ENCODE measurements at places on chromosomes 5 and 9.

- no peak for DNase-seq
Observed at GRCh38 chr5:1490376-1490775, 33.4 kb downstream of the LPCAT1 start.

DNA sequence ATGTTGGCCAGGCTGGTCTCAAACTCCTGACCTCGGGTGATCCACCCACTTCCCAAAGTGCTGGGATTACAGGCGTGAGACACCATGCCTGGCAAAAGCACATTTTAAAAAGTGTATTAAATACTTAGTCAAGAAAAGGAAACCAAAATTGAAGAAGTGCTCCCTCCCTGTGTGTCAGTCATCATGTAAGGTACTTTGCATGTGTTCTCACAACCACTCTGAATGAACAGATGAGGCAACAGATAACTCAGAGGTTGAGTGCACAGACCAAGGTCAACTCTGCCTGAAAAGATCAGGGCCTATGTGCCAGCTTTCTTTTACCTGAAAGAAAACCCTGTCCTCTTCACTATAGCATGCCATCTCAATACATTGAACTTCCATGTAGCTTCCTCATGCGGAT is 289.7 kb downstream of the MRPS30 start:
- no peak for DNase-seq

GRCh38 chr5:140239461-140239860 is 63.4 kb downstream of the PFDN1 start:
- no peak for DNase-seq

GRCh38 chr5:34533582-34534522 is 122.3 kb upstream of the RAI14 start:
- peak; percentile 7 for DNase-seq

GRCh38 chr5:144117412-144117811 is 53.0 kb downstream of the YIPF5 start:
- DNase-seq: no peak

DNA sequence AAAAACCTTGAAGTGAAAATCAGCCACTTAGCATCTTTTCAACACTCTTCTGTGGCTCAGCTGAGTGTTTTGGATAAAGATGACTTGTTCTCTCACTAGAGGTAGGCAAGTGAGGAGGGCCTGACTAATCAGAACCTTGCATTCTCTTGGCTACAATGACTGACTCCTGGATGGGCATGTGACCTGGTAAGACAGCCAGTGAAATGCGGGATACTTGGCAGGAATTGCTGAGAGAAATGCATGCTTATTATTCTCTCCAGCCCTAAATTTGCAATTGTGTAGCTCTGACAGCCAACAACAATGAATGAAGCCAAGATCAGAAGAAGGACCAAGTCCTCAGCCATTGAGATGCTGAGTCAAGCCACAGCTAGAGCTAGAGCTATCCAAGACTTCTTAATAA is 490.5 kb upstream of the ZNF608 start:
- DNase-seq: no peak

- DNase-seq: no peak
Observed at GRCh38 chr9:122155796-122156195, 3.8 kb downstream of the NDUFA8 start.

- no peak for DNase-seq
Observed at GRCh38 chr5:150791536-150791935, 13.0 kb downstream of the SMIM3 start.

GRCh38 chr5:139251281-139251687 is 42.3 kb upstream of the MATR3 start:
- peak; percentile 68 for DNase-seq

GRCh38 chr5:95718203-95718602 is 12.9 kb upstream of the RHOBTB3 start:
- DNase-seq: peak; percentile 48

DNA sequence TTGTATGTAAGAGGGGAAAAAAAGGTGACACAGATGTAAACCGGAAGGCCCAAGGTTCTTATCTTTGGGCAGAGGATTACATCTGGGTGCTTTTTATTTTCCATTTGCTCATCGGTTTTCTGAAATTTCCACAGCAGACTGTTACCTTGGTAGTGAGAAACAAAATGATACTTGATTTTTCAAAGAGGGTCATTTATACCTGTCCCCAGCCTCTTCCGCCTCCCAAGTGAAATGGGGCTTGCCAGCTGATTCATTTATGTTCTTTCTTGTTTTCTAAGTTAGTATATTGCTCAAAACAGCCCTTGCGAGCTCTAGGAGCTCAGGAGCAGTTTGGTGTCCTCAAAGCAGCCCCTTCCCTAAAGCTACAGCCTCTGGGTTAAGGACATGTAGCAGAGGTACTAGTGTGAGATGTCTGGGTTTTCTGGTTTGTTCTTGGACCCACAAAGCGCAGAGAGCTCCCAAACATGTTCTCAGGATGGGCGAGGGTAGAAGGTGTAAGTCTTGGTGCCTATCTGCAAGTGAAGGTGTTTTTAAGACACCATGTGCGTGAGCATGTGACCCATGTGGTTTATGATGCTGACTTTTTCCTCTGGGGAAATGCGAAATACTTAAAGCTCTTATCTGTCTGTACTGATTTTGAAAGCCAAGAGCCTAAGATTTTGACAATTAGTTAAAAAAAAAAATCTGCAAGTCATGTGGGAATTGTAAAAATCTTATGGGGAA is 38.3 kb downstream of the DAPK1 start:
- peak; percentile 51 for DNase-seq

- DNase-seq: no peak
Observed at GRCh38 chr9:37719526-37719925, 34.1 kb upstream of the TRMT10B start.

- no peak for DNase-seq
Observed at GRCh38 chr5:120436996-120437395, 27.1 kb upstream of the PRR16 start.

DNA sequence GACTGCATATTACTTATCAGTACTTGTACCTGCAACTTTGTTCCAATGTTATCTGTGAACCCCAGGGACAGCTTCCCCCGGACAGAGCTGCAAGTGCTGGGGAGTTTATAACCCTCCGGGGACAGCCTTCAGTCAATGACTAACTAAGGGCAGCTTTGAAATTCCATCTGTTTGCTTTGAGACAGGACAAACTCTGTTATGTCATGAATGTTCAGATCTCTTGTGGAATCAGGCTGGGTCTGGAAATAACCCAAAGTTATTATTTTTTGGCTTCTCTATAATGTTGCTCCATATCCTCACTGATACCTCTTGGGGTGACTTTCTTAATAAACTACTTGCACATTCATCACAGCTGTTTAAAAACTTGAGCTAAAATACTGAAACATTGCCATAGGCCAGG is 617.5 kb upstream of the TLE4 start:
- no peak for DNase-seq

GRCh38 chr5:14714706-14715105 is 50.2 kb downstream of the OTULIN start:
- DNase-seq: no peak

DNA sequence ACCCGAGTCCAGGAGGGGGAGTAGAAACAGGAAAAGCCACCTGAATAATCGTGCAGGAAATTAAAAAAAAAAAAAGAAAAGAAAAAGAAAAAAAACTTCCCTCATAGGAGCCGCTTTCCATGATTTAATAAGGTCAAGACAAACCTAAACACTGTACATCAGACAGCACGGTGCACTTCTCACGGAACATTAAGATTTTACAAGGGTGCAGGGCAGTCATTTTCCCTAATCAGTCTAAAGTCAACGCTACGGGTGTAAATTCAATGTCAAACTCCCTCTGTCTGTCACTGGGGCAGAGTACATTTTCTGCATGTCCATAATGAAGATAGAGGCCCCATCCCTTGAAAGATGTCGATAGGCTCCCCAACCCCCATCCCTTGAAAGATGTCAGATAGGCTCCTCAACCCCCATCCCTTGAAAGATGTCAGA is 139.7 kb downstream of the TSSK1B start:
- no peak for DNase-seq

- DNase-seq: no peak
Observed at GRCh38 chr9:130197888-130198287, 25.7 kb downstream of the NCS1 start.

DNA sequence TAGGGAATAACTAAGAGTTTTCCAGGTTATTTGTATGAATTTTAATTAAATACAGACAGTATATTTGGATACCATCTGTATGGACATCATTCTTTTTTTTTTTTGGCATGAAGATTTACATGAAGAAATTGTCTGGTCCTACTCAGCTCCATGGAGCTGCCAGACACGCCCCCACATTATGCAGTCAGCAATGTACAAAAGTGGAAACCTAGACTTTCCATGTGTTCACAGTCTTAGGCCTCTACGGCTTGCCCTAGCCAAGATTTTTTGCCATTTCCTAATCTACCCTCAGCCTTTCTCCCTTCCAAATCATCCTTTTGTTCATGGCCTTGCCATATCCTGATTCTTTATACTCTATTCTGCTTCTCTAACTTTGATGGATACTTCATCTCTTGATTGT is 207.1 kb downstream of the SGCD start:
- no peak for DNase-seq

DNA sequence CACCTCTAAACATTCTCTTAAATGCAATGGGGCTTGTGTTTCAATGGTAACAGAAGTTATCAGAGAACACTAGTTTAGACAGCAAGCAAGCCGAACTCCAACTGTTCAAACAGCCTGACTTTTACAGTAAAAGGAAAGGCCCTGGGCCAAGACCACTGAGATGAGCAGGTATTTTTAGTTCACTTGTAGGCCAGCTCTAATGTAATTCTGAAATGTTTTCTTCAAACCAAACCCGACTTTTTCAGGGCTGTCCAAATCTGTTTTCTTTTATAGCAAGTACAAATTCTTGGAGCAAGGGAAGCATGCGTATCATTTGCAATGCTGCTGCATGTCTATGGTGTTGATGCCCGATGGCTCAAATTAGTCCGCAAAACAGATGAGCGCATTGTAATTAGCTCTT is 192.9 kb downstream of the SLF1 start:
- DNase-seq: no peak

- DNase-seq: no peak
Observed at GRCh38 chr5:114319236-114319635, 42.6 kb upstream of the KCNN2 start.

- no peak for DNase-seq
Observed at GRCh38 chr9:98071737-98072136, 15.2 kb downstream of the NANS start.

Data from activated CD8-positive, alpha-beta T cell treated with anti-CD3 and anti-CD28 coated beads for 36 hours (primary cell).